AG20443 (cell line): ENCODE measurements at places on chromosomes 5 and 9.
A peak's percentile ranks its signal among the peaks of the same experiment; 100 is the strongest.

GRCh38 chr9:126719618-126720031 is 85.2 kb upstream of the ZBTB43 start:
- DNase-seq: peak; percentile 21

DNA sequence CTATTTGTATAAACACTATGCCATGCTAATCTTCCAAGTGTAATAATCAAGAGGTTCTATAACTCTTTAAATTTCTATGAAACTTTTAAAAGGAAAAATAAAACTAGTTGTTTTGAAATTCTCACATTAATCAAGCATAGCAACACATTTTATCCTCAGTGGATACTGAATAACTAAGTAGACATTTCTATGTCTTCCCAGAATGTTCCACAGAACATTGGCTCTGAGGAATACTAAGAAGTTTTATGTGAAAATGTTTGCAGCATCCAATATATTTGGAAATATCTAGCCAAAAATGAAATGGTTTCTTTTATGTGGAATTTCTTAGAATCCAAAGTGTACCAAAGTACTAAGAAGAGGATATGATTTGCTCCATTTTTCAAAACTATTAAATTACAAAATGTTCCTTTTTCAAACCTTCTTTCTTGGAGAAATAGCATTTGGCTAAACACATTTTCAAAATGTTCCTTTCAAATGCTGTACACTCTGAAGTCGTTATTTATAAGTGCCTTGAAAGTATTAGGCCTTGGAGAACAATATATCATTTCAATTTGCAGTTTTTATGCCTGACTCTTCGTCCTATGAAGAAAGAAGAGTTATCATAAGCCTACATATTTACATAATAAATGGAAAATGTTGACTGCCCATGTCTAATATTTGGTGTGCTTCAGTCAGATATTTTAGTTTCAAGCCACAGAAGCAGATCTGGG is 175.6 kb upstream of the COX7C start:
- DNase-seq: no peak

DNA sequence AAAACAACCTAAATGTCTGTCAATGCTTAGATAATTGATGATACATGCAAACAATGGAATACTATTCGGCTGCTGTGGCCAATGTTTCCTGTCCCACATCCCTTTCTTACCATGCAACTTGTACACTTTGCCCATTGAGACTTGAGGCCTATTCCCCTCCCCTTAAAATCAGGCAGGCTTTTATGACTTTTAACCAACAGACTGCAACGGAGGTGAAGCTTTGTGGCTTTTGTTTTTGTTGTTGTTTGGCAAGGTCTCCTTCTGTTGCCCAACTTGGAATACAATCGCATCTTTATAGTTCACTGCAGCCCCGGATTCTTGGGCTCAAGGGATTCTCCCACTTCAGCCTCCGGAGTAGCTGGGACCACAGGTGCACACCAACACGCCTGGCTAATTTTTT is 5.8 kb upstream of the SLC26A2 start:
- DNase-seq: no peak

- DNase-seq: no peak
Measured at GRCh38 chr5:42064821-42065220, 139.7 kb downstream of the FBXO4 start.

- no peak for DNase-seq
Measured at GRCh38 chr9:93653760-93654159, 77.4 kb downstream of the PHF2 start.

- no peak for DNase-seq
Measured at GRCh38 chr5:178160176-178160575, 6.5 kb upstream of the NHP2 start.

DNA sequence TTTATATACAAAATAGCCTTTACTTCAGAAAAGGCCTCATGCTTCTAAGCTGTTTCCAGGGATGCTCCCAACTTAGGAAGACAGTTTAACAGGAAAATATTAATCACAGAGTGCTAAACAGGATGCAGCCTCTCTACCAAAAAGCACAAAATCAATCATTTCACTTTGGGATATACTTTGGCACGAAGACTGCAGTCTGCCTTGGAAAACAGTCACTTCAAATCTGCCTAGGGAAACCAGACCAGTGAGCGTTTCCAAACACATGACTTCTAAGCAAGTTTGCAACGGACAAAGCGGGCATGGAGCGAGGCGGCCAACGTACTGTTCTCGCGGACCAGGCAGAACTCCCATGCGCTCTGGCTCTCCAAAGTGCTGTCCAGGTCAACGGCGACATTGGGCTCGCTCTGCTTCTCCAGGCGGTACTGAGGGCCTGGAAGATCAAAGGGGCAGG is 201.0 kb downstream of the MAPKAP1 start:
- no peak for DNase-seq
